G401 (cell line): ENCODE measurements at places on chromosomes 4 and X.

DNA sequence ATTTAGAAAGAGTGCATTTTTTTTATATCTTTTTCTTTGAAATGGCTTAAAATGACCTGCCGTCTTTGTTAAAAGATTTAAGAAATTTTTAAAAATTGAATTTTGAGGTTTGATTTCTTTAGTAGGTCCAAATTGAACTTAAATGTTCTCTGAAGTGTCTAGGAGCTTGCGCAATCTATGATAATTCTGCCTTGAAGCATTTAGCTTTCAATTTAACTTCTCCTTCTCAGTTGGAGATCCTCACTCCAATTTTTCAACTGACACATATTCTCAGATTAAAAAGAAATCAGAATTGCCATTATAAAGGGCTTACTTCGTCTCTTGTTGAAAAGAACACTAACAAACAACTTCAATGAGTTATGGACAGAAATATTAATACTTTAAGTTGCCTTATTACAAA, 273.5 kb downstream of the TMA16 start:
- no peak for DNase-seq

DNA sequence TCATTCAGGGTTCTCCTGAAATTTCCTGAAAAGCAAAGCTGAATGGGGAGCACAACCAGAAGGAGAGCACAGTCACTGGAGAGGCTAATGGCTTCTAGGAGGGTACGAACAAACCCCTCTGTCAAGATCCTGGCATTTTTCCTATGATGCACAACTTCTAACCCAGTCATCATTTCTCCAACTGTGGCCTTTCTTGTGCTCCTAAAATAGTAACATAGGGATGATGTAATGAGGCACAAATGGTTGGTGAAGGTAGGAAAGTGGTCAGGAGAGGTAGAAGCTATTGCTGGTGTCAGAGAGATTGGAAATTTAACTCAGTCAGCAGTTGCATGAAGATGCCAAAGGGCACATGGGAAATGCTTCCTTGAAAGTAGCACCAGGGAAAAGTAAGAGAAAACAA, 52.7 kb downstream of the SLC10A7 start:
- DNase-seq = no peak

DNA sequence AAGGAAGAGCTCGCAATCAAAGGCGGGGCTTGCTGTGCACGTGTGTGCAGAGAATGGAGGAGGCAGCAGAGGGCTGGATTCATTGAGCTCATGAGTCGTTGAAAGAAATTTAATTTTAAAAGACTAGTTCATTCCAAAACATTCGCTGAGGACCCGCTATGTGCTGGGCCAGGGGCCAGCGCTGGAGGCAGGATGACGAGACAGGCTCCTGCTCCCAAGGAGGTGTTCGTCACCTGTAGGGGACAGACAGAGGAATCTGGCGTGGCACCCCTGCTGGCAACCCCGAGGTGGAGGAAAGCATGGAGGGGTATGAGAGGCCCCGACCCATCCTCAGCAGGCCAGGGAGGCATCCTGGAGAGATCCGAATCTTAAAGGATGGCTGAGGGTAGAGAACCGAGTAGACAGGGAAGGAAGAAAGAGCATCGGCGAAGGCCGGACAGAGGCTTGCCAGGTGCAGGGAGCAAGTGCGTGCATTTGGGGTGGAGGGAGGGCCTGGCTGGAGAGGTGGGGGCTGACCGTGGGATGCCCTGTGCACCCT, 96.4 kb downstream of the CPZ start:
- no peak for DNase-seq

GRCh38 chr4:18106620-18107019, 85.1 kb upstream of the LCORL start:
- DNase-seq = peak; percentile 12

DNA sequence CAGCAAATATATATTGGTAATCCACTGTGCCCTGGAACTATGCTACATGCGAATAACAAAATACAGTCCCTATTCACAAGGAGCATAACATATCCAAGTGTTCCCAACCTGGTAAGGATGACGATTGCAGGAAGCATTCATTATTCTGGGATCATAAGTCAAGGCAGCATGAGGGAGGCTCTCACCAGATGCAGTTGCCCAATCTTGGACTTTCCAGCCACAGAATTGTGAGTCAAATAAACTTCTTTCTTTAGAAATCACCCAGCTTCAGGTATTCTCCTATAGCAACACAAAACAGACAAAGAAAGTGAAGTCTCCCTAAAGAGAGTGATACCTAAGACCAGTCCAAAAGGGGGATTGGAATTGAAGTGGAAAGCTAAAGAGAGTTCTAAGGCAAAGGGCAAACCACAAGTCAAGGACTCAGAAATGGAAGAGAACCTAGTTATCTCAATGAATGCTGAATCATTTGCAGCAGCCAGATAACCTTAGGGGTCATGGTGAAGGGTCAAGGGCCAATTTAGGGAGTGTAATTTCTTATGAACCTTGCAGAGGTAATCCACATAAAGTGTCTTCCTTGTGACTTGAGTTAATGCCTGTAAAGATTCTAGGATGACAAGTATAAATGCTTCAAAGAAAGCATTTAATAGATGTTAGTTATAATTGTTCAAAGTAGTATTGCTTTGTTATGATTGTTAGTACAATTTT, 103.1 kb upstream of the PCDH7 start:
- no peak for DNase-seq

DNA sequence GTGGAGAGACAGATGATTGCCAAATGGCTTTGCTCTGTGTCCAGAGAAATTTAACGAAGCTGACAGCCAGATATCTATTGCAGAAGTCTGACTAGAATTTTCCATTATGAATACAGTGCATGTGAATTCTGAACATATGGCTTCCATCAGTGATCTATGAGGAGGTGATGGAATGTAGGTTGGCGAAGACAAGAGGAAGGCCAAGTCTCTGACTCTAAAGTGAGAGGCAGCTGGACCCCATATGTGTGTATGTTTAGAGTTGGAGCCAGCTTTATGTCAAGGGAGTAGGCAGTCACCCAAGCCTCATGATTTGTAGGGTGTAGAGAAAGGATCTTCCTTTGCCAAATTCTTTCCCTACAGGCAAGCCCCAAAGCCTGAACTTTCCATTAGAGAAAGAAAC, 76.2 kb upstream of the TEX13D start:
- no peak for DNase-seq

DNA sequence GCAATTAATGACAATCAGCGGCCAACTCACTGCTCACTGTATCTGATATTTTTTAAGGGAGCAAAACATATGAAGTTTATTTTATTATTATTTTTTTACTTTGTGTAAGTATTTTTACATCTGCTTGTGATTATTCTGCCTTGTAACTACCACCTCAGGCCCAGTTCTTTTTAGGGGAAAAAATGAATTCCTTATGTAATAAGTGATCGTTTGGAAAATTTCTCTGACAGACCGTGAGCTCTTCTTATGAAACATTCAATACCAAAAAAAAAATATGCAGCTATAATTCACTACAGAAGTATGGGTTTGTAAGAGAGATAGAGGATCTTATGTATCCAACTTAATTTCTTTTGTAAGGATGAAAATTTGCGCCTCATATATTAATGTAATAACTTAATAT, 33.5 kb upstream of the STOX2 start:
- no peak for DNase-seq

DNA sequence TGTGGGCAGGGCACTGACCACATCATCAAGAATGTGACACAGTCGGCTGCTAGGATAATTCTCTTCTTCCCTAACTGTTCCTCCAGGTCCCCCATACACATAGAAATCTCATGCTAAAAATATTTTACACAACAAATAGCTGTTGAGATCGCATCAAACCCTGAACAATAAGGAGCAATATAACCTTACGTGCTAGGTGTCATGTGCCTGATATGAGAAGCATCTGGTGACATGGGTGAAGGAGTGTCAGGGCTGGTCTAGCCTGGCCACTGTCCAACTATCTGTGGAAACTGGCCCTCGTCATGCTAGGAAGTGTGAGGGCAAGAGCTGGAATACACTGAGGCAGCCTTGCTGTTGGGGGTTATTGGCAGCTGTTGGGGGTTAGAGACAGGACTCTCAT, 167.3 kb upstream of the PGRMC2 start:
- no peak for DNase-seq
